HS-5 (cell line): ENCODE measurements at places on chromosomes 5 and 9.

DNA sequence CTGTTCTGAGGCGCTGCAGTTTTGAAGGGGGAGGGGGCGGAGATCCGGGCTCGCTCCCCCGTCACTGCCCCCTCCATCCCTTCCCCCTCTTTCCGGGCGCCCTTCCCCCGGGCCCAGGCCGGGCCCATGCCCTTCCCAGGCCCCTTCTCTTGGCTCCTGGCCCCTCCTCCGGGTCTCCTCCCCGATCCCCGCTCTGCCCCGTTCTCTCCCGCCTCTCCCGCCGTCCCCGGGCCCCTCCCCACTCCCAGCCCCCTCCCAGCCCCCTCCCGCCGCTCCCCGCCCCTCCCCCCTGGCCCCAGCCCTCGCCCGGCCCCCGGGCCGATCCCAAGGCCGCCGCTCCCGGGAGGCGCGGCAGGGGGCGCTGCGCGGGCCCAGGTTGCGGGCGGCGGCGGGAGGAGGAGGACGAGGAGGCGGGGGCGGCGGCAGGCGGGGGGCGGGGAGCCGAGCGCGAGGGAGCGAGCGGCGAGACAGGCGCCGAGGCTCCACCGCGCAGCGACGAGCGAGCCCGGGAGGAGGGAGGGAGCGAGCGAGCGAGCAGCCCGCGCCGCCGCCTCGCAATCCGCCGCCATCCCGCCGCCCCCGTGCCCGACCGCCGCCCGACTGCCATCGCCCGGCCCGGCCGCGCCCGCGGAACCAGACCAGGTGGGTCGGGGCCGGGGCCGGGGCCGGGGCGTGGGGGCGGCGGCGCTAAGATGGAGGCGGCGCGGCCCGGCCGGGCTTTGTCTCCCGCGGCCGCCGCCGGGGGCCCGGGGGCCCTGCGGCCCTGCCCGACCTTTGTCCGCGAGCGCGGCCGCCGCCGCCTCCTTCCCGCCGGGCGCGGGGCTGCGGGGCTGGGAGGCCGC is at the start of gene PRRC2B:
TSS of gene PRRC2B (plus strand) at position 465 of the 842 bp plus-strand sequence. CDS start 36,059 bp downstream, outside the sequence.
- no peak for DNase-seq

- DNase-seq, result no peak
These were observed 192.0 kb downstream of the MTRR start for GRCh38 chr5:8060953-8061429.

GRCh38 chr5:176737746-176738636 is 72.4 kb upstream of the UNC5A start:
- DNase-seq, result no peak

DNA sequence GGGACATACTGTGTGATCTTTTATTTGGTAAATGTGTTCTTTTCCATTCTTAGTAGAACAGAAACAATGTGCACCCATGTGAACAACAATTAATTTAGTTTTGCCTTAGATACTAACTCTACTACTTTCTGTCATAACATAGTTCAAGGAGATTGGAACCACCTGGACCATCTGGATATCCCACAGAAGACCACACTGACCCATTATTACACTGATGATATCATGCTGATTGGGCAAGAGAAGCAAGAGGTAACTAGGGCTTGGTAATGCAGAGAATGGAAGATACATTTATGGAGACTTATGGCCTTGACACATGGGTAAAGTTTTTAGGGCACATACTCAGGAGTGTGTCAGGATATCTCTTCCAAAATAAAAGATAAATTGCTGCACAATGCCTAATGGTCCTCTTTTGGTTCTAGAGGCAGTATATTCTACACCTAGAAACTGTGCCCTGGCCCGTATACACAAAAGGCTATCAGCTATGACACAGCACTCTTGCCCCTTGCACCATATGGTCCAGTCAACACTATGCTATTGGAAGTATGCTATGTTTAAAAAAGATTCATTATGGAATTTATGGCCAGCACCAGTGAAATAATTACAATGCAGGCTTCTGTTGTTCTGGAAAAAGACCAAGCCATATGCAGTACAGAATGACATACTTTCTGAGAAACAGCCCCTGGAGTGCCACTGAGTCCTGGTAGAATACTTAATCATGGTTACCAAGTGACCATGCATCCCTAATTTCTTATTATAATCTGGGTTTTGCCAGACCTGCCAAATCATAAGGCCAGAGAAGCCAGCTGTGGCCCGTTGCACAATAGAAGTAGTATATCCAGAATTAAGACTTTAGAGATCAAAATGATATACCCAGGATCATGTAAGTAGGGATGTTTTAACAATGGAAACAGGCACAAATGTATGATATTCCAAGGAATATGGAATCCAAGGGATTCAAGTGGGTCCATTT is 41.6 kb upstream of the MROH2B start:
- DNase-seq, result peak; percentile 87

- no peak for DNase-seq
These were observed 67.1 kb upstream of the CDK20 start for GRCh38 chr9:88041447-88041846.
